ENCODE measurements at places on chromosomes 5 and 9. TPM values are rescaled to one million over a fixed set of nuclear protein-coding genes. Genes with fewer than 3 reads are reported as not detected.
A peak's percentile ranks its signal among the peaks of the same experiment; 100 is the strongest.

DNA sequence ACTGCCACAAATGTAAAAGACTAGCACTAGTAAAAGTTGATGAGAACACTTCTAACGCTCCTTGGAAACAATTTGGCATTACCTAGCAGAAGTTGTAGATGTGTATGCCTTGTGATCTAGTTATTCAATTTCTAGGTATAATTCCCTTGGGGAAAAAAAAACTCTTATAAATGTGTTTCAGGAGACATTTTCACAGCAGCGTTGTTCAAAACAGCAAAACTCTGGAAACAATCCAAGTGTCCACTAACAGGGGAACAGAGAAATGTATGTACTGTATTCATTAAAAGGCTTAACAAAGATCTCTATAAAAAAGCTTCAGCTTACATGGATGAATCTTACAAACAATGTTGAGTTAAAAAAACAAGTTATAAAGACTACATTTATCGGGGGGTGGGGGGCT lies 30.4 kb downstream of the NR3C1 start:
- DNase-seq, result no peak

DNA sequence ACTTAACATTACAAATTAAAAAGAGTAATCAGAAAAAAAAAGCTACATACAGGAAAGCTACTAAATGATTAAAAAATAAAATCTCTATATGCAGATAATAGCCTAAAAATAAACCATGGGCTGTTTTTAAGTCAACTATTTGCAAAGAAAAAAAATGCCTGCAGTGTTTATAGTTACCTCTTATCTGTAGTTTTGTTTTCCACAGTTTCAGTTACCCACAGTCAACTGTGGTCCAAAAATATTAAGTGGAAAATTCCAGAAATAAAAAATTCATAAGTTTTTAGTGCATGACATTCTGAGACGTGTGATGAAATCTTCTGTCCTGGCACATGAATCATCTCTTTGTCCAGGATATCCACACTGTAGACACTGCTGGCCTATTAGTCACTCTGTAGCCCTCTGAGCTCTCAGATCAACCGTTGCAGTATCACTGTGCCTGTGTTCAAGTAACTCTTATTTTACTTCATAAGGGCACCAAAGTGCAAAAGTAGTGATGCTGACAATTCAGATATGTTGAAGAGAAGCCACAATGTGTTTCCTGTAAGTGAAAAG lies 59.2 kb downstream of the PRELID2 start:
- peak; percentile 84 for DNase-seq

RASGRF2 gene
- not detected for total RNA-seq

TERT gene
- 0.95 TPM for total RNA-seq
